ENCODE measurements at places on chromosomes 3 and 15.

GRCh38 chr3:81952141-81952540, 190.7 kb upstream of the GBE1 start:
- no peak overlapping the region for H3K4me3 ChIP-seq
- H3K27me3 ChIP-seq: no peaks in the 10 kb centered on the region
- no peaks in the 10 kb centered on the region for H3K36me3 ChIP-seq
- no peak for DNase-seq
- no peak overlapping the region for H3K27ac ChIP-seq

DNA sequence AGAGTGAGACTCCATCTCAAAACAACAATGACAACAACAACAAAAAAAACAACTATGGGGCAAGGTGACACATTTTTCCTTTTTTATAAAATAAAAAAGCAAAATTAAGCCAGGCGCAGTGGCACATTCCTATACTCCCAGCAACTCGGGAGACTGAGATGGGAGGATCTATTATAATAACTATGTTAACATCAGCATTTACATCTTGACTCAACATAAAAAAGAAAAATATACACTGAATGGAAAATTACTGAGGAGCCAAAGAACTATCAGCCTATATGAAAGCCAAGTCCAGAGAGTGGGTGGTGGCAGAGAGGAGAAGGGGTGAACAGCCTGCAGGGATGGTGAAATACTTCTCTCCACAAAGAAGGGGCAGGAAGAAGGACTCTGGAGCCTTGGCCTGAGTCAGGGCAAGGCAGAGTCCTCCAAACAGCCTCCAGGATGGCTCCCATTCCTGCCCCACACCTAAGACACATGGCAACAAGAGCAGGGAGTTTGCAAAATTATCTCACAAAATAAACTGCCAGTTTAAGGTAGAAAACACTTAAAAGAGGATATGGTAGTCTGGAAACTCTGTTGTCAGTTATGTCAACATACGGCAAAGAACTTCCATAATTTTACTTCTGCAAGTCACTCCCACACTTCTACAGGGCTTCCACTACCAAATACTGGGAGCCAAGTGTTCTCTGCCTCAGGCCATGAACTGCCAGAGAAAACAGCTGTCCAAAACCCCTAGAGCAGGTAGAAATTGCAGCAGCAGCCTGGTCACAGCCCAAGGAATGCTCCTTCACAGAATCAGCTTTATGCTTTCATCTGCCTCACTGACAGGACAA, 25.9 kb downstream of the HSPBAP1 start:
- no peak overlapping the region for H3K27ac ChIP-seq
- H3K36me3 ChIP-seq: peaks cover 1% of the 10 kb centered on the region
- H3K27me3 ChIP-seq: no peaks in the 10 kb centered on the region
- no peak overlapping the region for H3K4me3 ChIP-seq
- no peaks in the 10 kb centered on the region for H3K4me1 ChIP-seq

GRCh38 chr15:76333720-76334437, 2.7 kb upstream of the ISL2 start:
- H3K27ac ChIP-seq: no peak overlapping the region
- peaks cover 74% of the 10 kb centered on the region for H3K27me3 ChIP-seq
- peaks cover 20% of the 10 kb centered on the region for H3K4me1 ChIP-seq

- H3K27me3 ChIP-seq: no peaks in the 10 kb centered on the region
- DNase-seq: no peak
- H3K27ac ChIP-seq: peak overlapping the region; percentile 79
- peaks cover 43% of the 10 kb centered on the region for H3K4me1 ChIP-seq
These were observed 59.1 kb downstream of the SMAD6 start for GRCh38 chr15:66760968-66761725.

GRCh38 chr15:40441565-40442531, 1.1 kb downstream of the BAHD1 start:
- H3K27ac ChIP-seq: peak overlapping the region; percentile 93
- peaks cover 43% of the 10 kb centered on the region for H3K27me3 ChIP-seq

DNA sequence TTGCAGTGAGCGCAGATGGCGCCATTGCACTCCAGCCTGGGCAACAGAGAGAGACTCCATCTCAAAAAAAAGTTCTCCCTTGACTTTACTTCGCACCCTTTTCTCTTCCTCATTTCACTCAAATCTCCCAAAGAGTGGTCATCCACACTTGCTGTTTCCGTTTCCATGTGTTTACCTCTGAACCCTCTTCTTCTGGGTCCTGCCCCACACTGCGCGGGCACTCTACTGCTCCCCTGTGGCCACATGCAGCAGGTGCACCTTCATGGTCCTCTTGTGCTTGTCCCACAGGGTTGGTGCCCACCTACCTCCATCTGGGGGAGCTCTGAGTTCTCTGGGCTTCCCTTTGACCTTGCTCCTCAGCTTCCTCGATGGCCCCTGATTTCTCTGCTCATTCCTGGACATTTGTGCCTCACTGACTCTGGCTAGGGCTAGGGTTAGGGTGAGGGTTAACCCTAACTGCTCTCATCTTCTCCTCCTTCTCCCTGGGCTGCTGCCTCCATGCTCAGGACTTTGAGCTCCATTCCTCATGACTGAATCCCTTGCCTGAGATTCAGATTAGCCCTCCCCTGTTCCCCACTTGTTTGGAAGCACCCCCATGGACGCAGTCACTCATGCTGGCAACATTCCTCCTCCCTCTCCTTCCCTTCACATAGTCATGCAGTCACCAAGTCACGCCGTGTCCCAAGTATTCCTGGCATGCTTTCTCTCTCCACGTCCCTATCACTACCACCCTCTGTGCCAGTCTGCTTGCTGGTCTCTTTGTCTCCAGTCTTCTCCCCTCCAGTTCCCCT, 26.6 kb upstream of the KY start:
- H3K4me3 ChIP-seq: no peak overlapping the region
- H3K27ac ChIP-seq: no peak overlapping the region
- DNase-seq: no peak

DNA sequence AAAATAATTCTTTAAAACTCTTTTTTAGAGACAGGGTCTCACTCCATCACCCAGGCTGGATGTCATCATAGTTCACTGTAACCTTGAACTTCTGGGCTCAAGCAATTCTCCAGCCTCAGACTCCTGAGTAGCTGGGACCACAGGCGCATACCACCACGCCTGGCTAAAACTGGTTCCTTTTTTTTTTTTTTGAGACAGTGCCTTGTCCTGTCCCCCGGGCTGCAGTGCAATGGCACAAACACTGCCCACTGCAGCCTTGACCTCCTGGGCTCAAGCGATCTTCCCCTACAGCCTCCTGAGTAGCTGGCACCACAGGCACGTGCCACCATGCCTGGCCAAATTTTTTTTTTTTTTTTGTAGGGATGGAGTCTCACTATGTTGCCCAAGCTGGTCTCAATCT, 23.7 kb upstream of the FURIN start:
- H3K4me3 ChIP-seq: no peak overlapping the region
- H3K36me3 ChIP-seq: no peaks in the 10 kb centered on the region
- no peak for DNase-seq

GRCh38 chr3:99410789-99411311, 227.5 kb upstream of the COL8A1 start:
- H3K4me1 ChIP-seq: no peaks in the 10 kb centered on the region
- no peak for DNase-seq
- no peak overlapping the region for H3K4me3 ChIP-seq

DNA sequence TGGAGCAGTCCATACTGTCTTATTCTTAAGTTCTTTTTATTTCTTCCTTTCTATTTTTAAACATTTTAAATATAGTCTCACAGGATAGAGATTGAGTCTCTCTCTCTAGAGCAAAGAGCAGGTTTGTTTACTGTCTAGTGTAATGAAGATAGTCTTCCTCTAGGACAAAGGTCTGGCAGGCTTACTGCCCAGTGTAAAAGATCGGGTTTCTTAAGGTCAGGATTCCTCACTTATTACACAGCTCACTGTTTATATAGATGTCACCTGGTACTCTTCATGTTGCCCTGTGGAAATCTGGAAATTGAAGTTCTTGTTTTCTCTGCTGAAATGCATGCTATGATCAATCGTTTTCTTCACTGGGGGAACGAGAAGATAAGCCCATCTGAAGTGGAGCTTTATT, 76.0 kb downstream of the ZBBX start:
- DNase-seq: no peak
- no peaks in the 10 kb centered on the region for H3K36me3 ChIP-seq
- H3K4me3 ChIP-seq: no peak overlapping the region
- H3K27me3 ChIP-seq: no peaks in the 10 kb centered on the region
- H3K4me1 ChIP-seq: no peaks in the 10 kb centered on the region

DNA sequence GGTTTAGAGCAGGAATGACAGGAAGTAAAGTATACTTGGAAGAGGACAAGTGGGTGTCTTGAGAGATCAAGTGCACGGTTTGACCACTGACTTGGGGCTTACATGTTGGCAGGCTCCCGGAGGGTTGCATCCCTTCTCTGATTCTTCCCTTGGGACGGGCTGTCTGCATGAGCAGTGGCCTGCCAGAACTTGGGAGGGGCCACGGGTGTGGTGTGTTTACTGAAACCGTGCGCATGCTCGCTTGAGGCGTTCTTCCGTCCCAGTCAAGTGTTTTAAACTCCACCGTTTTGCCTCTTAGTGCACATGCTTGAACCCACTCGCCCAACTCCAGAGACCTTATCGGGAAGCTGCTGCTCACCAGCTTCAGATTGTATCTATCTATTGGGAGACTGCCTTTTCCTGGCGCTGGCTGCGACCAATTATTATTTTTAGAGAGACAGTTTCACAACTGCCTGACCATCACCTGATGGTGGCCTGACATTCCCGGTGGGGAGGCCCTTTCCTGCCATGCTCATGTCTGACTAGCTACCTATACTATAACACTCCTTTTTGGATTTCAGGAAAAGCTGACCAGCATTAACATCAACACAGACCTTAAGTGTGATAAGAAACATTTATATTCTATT, 14.9 kb upstream of the C3orf22 start:
- no peak overlapping the region for H3K4me3 ChIP-seq
- no peaks in the 10 kb centered on the region for H3K36me3 ChIP-seq
- H3K4me1 ChIP-seq: peaks cover 1% of the 10 kb centered on the region
- H3K27ac ChIP-seq: no peak overlapping the region
- DNase-seq: no peak

DNA sequence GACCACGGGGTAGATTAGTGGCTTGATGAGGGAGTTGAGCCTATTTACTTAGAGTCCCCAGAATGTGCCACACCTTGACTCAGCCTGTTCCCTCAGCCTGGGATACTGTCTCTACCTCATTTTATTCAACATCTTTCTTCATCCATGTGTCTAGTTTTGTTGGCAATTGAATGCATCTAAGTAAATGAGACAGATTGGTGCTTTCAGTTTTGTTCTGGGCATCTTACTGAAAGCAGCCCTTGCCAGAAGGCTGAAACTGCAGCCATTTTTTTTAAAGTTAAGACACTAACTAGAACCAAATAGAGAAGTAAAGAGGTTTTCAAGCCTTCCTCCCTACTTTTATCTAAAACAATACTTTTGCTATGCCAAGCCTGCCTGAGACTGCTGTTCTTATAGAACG, 246.8 kb downstream of the SLCO3A1 start:
- no peak for DNase-seq
- H3K36me3 ChIP-seq: no peaks in the 10 kb centered on the region
- no peak overlapping the region for H3K27ac ChIP-seq
- H3K4me3 ChIP-seq: no peak overlapping the region
- H3K27me3 ChIP-seq: peaks cover 14% of the 10 kb centered on the region

- no peak overlapping the region for H3K4me3 ChIP-seq
- H3K27me3 ChIP-seq: no peaks in the 10 kb centered on the region
- no peaks in the 10 kb centered on the region for H3K36me3 ChIP-seq
- H3K4me1 ChIP-seq: peaks cover 36% of the 10 kb centered on the region
These were observed 57.9 kb downstream of the ADCY5 start for GRCh38 chr3:123390865-123391600.

GRCh38 chr3:177468816-177469215, 271.5 kb upstream of the TBL1XR1 start:
- H3K27me3 ChIP-seq: no peaks in the 10 kb centered on the region
- H3K27ac ChIP-seq: no peak overlapping the region
- no peak overlapping the region for H3K4me3 ChIP-seq

- H3K27me3 ChIP-seq: no peaks in the 10 kb centered on the region
- DNase-seq: no peak
- H3K27ac ChIP-seq: no peak overlapping the region
- H3K36me3 ChIP-seq: peaks cover 13% of the 10 kb centered on the region
- H3K4me3 ChIP-seq: no peak overlapping the region
These were observed 26.8 kb downstream of the SERPINI1 start for GRCh38 chr3:167762296-167762695.

DNA sequence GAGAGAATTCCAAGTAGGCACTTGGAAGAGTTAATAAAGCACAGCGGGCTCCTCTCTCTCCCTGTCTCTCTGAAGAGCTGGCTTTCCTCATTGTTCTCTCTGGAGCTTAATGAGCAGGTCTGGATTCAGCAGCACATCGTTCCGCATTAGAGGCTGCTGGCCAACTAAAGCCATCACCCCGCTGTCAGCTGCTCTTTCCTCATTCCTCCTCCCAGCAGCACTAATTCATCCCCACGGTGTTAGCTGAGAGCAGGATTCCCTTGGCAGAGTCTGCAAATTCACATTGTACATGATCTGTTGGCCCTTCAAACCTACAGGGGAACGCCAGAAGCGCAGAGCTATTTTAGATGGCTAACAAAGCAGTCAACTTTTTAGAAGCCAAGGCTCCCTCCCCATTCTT, 44.2 kb downstream of the SGO1 start:
- peaks cover 13% of the 10 kb centered on the region for H3K36me3 ChIP-seq
- H3K27ac ChIP-seq: peak overlapping the region; percentile 62
- H3K4me1 ChIP-seq: no peaks in the 10 kb centered on the region
- DNase-seq: no peak
- H3K27me3 ChIP-seq: no peaks in the 10 kb centered on the region
- no peak overlapping the region for H3K4me3 ChIP-seq

GRCh38 chr3:157695103-157695502, 191.9 kb upstream of the VEPH1 start:
- H3K4me1 ChIP-seq: no peaks in the 10 kb centered on the region
- no peak for DNase-seq
- H3K4me3 ChIP-seq: no peak overlapping the region
- H3K36me3 ChIP-seq: no peaks in the 10 kb centered on the region
- no peaks in the 10 kb centered on the region for H3K27me3 ChIP-seq

DNA sequence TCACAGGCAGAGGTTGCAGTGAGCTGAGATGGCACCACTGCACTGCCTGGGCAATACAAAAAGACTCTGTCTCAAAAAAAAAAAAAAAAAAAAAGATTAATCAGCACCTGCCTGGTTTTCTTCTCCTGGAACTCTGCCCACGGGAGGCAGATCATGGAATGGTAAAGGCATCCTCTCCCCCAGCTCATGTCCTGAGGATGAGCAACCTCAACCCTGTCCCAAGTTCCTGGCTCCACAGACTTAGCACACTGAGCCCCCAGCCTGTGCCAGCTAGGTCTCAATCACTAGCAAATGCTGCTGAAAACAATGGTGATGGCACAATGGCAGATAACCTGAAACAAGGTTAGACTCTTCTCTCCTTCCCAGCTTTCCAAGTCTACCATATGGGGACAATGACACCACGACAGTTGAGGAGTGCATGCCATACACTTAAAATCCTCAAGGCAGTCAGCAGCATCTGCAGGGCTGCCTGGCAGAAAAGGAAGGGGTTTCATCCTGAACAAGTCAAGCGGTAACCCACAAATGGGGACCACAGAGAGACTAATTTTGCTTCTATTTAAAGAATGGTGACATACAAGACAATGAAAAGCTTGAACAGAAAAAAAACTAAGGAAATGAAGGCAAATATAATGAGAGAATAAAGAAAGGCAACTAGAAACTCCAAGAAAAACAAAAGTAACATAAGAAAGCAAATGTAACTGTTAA, 4.8 kb downstream of the CLN6 start:
- peaks cover 12% of the 10 kb centered on the region for H3K4me1 ChIP-seq
- peak overlapping the region; percentile 85 for H3K27ac ChIP-seq
- no peak overlapping the region for H3K4me3 ChIP-seq
- peaks cover 6% of the 10 kb centered on the region for H3K36me3 ChIP-seq
